ENCODE measurements at places on chromosomes 7 and 10.

DNA sequence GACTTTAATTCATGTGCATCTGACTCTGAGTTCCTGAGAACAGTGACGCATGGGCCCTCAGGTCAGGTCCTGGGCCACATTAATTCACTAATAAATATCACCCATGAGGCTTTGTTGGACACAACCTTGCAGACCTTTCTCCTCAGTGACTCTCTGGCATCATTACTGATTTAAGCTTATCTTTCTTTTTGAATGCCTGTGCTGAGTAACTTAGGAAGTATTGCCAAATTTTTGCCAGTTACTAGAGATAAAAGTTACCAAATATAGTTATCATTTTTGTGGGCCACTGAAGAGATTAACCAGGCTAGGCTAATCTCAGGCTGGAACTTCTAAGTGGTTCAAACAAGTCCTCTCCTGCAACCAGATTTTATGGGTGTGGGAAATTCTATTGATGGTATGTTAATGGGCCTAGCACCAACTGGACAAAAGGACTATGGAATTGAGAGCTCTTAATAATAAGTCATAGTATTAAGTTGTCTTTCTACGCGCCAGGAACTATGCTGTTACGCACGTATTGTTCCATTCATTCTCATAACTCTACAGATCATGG, 28.8 kb upstream of the PRTFDC1 start:
- no peak for DNase-seq

GRCh38 chr10:49616421-49617101, 2.7 kb downstream of the CHAT start:
- DNase-seq = no peak

DNA sequence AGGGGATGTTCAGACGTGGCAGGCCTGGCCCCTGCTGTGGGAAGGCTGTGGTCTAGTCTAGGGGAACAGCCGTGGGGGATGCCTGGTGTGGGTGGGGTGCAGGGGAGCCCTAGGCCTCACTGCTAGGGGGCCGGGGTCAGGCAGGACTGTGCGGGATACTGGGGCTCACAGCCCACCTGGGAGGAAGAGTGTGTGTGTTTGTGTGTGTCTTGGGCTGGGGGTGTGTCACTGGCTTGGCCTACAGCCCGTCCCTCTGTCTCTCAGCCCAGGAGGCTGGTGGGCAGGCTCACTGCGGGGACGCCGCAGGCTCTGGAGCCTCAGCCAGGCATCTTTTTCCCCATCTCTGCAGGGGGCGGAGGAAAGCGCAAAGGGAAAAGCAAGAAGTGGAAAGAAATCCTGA, 118.8 kb downstream of the GRK5 start:
- DNase-seq = no peak

GRCh38 chr10:127283576-127283975, 87.2 kb upstream of the INSYN2A start:
- DNase-seq = no peak

DNA sequence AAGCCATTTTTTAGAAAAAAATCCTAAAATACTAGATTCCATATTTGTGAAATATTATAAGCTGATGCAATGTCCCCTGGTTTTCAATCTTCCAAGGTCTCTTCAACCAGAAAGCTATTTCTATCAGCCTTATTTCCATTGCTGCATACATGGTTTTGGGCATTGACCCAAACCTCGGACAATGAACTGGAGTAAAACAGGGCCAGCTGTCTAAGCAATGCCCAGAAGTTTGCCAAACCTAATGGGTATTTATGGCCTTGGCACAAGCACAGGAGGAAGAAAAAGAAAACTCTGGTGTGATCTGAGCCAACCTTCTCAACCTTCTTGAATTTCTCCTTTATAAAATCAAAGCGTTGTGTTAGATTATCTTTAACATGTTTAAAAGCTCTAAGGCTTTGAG, 402.3 kb downstream of the DNAJB9 start:
- DNase-seq = no peak

- DNase-seq = no peak
Observed at GRCh38 chr10:113865901-113866300, 11.4 kb downstream of the NHLRC2 start.

DNA sequence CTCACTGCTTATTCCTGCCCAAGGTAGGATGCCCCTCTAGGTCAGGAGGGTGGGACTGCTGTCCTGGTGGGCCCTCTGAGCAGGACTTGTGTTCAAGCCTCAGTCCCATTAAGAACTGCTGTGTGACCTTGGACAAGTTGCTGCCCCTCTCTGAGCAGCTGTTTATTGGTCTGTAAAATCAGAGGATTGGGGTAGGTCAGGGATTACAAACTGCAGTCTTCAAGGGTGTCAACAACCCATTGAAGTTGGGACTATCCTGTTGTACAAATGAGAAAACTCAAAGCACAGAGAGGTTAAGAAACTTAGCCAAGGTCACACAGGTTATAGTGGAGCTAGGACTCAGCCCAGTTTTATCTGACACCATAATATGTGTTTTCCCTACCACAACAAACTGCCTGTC, 55.3 kb downstream of the ZMIZ1 start:
- DNase-seq = no peak

DNA sequence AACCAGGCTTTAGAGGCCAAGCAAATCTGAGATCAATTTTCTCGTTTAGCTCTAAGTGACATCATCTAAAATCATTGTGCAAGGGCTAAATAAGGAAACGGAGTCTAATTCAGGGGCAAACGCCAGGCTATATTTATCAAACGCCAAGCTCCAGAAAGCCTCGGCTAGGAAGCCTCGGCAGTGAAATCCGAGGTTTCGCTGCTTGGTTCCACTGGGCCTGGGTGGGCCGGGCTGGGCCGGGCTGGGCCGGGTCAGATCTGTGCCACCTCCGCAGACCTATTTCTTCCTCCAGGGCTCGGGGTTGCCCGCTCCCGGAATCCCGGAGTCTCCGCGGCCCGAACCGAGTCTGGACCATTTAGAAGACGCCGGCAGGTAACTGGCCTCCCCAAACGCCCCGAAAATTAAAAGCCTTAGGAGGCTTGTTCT, 459 bp upstream of the FEZF1 start:
- DNase-seq = no peak

DNA sequence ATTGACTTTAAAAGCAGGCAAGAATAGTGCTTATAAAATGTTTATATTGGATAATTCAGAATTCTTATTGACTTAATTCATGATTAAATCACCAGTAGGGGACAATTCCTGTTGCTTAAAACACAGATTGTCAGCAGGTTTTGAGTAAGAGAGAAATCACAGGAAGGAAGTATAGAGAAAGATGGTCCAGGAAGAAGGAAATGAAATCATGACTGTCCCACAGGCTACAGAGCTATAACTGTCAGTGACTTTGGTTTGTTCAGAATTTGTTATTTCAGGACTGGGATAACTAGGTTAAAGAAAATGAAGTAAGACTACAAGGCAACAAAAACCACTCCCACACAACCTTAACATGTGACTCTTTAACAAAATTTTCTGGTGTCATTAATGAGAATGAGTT, 6.8 kb downstream of the GNGT1 start:
- no peak for DNase-seq

DNA sequence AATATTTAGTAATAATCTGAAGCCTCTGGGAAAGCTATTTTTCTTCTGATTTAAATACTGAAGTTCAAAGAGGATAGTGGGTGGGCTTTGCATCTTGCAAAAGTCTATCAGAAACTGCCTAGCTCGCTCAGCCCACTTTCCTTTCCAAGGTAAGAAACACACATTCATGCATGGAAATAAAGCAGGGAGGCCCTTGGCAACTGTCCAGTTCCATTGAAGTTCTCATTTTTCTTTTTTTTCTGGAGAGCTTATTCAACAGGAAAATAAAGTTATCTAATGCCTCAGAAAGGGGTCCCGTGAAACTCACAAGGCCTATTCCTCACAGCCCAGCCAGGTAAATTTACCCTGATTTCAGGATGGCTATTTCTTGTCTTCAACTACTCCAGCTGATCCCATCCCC, 654.9 kb downstream of the KCNMA1 start:
- DNase-seq = no peak

DNA sequence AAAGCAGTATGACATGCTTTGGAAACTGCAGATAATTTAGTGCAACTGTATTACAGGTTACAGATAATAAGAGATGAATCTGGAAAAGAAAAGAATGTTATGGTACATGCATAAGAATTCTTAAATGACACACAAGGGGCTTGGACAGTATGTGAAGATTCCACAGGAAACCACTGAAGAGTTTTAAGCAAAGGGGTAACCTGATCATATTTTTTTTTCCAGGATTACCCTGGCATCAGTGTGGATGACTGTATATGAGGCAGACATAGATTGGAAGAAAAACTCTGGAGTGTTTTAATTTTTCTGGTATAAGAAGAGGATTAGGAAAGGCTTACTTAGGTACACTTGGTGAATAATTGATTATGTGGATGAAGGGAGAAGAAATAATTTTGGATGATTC, 8.1 kb downstream of the TFPI2 start:
- no peak for DNase-seq

- DNase-seq = no peak
Observed at GRCh38 chr7:46201961-46202360, 280.9 kb upstream of the IGFBP3 start.

DNA sequence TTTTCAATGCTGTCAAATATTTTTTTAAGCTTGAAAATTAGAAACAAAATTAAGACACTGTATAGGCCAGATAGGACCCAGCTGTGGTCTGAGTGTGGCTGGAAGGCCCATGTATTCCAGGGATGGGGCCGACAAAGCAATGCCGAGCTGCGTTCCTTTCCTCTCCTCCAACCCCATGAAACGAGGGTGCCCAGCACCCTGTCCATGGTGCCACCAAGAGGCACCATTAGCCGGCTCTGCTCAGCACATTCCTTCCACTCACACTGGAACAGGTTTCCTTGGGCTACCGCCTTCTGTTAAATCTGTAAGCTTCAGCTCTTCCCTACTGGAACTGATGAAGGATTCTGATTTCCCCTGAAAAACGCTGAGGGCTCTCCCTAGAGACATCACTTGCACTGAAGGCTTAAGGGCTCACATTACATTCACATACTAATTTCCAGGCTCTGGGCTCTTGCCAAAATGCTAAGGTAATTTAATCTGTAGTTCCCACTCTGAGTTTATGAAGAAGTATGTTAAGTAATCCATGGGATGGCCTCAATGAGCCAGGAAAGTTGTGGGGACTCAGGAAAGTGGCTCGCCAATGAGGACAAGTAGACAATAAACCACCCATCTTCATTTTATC, 73.7 kb upstream of the CAMK2B start:
- DNase-seq = no peak

DNA sequence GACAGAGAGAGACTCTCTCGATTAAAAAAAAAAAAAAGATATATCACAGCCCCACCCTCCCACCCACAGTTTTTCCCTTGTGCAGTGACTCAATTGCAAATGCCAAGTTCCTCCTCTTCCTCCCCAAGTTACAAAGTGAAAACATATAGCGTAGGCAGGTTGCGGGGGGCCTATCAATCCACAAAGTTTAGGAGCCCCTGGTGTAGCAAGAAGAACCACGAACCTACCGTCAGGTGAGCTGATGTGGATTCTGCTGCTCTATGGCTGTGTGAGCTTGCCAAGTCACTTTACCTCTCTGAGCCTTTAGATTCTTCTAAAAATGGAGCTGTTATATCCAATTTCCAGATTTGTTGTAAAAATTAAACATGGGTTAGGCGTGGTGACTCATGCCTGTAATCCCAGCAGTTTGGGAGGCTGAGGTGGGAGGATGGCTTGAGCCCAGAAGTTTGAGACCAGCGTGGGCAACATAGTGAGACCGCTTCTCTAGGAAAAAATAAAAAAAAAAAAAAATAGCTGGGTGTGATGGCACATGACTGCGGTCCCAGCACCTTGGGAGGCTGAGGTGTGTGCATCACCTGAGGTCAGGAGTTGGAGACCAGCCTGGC, 8.2 kb upstream of the RHBDD2 start:
- no peak for DNase-seq

DNA sequence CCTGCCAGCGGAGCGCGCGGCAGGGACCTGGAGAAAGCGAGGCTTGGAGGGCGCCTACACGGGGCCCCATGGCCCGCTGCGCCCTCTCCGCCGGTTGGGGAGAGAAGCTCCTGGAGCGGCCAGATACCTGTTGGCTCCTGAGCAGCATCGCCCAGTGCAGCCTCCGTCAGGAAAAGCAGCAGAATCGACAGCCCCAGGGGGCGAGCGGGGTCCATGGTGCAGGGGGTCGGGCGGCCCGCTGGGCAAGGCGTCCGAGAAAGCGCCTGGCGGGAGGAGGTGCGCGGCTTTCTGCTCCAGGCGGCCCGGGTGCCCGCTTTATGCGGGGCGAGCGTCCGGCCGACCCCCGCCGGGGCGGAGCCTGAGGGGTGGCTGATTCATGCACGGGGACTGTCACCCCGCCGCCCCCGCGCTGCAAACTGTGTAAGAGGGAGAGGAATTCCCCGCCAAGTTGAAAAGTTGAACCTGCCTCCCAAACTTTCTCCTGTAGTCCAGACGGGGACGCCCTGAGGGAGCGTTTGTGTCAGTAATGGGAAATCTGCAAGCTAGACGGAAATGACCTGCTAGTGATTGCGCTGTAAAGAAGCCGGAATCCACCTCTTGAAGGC, at the start of gene TFPI2:
TSS of gene TFPI2 (minus strand) at position 290 of the 605 bp plus-strand sequence. CDS start at position 215, 75 bp downstream.
- DNase-seq = no peak

DNA sequence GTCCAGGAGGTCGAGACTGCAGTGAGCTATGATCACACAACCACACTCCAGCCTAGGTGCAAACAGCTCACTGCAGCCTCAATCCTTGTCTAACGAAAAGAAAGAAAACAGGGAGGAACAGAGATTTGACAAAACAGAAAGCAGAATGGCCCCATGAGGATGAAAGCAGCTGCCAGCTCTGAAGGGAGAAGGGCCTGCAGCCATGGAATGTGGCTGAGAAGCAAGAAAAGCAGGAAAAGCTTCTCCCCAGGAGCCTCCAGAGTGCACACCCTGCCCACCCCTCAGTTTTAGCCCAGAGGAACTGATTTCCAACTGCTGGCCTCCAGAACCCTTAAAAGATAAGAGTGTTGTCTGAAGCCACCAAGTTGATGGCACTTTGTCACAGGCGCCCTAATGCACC, 13.0 kb downstream of the ESYT2 start:
- no peak for DNase-seq

GRCh38 chr7:122182081-122182480, 38.0 kb upstream of the AASS start:
- DNase-seq = no peak

GRCh38 chr10:103842605-103843004, 12.8 kb downstream of the SH3PXD2A start:
- DNase-seq = no peak

- no peak for DNase-seq
Observed at GRCh38 chr7:140312141-140312846, 86.0 kb downstream of the SLC37A3 start.

Data from brain pericyte (primary cell).